ENCODE measurements at places on chromosomes 4 and X. TPM values are rescaled to one million over a fixed set of nuclear protein-coding genes. Genes with fewer than 3 reads are reported as not detected.

- H3K36me3 ChIP-seq = no peaks in the 10 kb centered on the region
- no peak for DNase-seq
These were observed 5.2 kb upstream of the PGRMC1 start for GRCh38 chrX:119230850-119231249.

DNA sequence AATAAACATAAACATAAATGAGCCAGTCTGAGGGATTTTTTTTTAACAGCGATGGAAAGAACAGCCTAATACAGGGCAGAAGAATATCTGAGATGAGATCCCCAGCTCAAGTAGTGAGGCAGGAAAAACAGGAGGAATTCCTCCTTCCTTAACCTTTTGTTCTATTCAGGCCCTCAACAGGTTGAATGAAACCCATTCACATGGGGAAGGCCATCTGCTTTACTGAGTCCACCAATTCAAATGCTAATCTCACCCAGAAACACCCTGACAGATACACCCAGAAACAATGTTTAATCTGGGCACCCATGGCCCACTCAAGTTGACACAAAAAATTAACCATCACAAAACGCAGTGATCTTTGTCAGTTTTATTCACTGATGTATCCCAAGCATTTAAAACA, 45.5 kb downstream of the SMIM31 start:
- H3K4me3 ChIP-seq = no peak overlapping the region
- H3K27me3 ChIP-seq = no peaks in the 10 kb centered on the region
- H3K36me3 ChIP-seq = no peaks in the 10 kb centered on the region
- DNase-seq = no peak
- no peak overlapping the region for H3K27ac ChIP-seq

DNA sequence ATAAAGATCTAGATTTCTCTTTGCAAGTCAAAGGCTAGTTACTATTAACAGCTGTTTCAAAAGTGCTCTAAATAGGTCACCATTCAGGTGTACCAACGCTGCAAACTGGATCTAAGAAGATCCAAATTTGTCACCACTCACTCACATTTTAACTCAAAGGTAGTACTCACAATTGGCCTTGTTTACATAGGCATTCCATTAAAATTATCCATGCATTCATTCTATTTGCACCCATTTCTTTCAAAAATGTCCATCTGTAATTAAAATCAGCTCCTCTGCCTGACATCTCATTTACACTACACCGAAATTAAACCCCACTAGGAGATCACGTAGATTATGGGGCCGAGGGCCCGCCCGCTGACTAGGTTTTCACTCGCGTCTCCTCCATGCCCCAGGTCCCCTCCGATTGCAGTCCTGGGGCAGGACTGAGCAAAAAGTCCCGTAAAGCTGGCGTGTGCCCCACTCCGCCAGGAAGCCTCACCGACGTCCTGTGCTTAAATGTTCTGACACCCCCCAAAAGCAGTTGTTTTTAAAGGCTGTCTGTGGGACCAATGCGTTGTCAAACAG, 1.3 kb upstream of the ING2 start:
- no peaks in the 10 kb centered on the region for H3K36me3 ChIP-seq
- no peak for DNase-seq
- H3K27ac ChIP-seq = peak overlapping the region; percentile 97
- no peaks in the 10 kb centered on the region for H3K27me3 ChIP-seq
- peaks cover 38% of the 10 kb centered on the region for H3K4me1 ChIP-seq

GRCh38 chr4:66604192-66604591, 933.9 kb upstream of the EPHA5 start:
- no peak for DNase-seq
- no peaks in the 10 kb centered on the region for H3K4me1 ChIP-seq
- no peak overlapping the region for H3K27ac ChIP-seq
- H3K36me3 ChIP-seq = no peaks in the 10 kb centered on the region

DNA sequence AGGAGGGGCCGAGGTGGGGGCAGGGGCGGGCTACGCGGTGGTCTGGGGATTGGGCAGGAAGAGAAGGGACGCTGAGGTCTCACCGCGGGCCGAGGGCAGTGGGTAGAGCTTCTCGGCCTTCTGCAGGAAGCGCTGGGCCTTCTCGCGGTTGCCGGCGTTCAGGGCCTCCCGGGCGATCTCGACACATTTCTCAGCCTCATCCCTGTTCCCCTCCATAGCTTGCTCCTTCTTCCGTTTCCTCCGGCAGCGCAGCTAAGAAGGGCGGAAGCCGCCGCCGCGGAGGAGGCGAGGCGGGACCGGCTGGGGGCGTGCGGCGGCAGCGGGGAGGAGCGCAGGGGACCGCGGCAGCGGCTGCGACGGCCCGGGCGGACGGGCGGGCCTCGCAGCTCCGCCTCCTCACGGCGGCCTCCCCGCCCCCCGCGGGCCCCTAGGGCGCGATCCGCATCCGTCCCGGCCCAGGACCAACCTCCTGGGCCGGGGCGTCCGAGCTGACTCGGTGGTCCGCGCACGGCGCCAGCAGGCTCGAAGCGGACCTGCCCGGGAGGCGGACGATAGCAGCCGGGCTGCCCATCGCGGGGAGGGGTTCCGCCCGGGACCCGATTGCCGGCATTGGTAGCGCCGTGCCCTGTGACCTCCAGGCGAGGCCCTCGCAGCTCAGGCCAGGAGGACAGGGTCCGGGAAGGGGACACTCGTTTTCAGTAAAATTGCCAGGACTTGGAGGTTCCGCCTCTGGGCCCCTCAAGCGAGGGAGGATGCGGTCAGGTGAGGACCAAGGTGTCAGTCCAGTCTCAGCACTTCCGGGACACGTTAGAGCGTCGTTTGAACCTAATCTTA, at the start of gene DNAJB14:
Gene DNAJB14 (minus strand): TSS at position 263 of the 834 bp plus-strand sequence. CDS start 47 bp downstream, at position 216.
- peak; percentile 94 for DNase-seq
- H3K36me3 ChIP-seq = peaks cover 7% of the 10 kb centered on the region
- H3K4me3 ChIP-seq = peak within 1 kb of the TSS; percentile 94

GRCh38 chr4:186297013-186297645, 31.1 kb downstream of the F11 start:
- H3K27me3 ChIP-seq = no peaks in the 10 kb centered on the region
- no peak overlapping the region for H3K4me3 ChIP-seq
- peaks cover 9% of the 10 kb centered on the region for H3K4me1 ChIP-seq
- H3K27ac ChIP-seq = no peak overlapping the region
- H3K36me3 ChIP-seq = no peaks in the 10 kb centered on the region

CENPVL2 gene
- total RNA-seq = not detected

DNA sequence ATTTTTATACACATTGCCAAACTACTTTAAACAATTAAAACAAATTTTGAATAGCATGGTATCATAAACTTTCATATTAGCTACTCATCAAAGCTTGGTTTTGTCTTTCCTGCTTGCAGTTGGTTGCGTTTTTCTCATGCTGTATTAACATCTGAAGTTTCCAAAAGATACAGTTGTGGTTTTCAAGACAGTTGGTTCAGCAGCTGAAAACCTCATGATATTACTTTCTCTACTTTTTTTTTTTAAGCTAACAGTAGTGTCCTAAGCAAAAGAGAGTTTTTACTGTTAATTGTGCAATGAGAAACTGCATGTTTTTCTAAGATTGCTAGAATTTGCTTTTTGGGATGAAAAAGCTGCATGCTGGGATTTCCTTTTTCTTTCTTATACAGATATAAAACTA, 15.2 kb downstream of the RUFY3 start:
- no peaks in the 10 kb centered on the region for H3K27me3 ChIP-seq
- no peaks in the 10 kb centered on the region for H3K36me3 ChIP-seq
- peaks cover 70% of the 10 kb centered on the region for H3K4me1 ChIP-seq
- no peak for DNase-seq

RBM47 gene
- total RNA-seq = 196 TPM

Data from stomach (tissue), 19 donors.